T-cell (primary cell): ENCODE measurements at places on chromosomes 2 and 18.

DNA sequence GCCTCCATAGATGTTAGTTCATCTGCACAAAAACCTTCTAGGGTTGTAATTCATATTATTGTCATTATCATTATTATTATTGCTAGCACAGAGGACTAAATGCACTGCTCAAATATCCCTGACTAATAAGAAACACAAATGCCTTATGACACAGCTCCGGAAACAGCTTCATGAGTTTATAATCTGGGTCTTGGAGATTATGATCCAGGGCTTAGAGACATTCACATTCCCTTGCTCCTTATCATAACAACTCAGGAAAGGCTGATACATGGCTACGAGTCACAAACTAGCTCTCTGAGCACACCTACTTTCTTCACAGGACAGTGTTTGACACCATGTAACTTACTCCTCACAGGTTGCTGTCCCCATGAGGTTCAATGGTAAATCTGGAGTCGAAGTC, 102.2 kb upstream of the TTC39C start:
- no peak for DNase-seq

DNA sequence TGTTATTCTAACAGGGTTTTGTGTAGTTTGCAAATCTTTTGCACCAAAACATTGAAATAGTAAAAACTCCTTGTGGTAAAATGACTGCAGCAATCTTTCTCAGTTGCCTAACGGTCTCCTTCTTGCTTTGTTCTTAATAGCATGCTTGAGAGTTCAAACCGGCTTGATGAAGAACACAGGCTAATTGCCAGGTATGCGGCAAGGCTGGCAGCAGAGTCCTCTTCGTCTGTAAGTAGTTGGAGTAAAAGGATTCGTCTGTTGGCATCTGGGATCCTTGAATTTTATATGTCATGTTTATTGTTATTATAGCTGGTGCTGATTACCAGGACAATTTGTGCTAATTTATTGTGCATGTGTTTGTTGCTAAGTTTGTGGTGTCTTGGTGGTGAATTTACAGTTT, 138.1 kb downstream of the DTNA start:
- DNase-seq: no peak

DNA sequence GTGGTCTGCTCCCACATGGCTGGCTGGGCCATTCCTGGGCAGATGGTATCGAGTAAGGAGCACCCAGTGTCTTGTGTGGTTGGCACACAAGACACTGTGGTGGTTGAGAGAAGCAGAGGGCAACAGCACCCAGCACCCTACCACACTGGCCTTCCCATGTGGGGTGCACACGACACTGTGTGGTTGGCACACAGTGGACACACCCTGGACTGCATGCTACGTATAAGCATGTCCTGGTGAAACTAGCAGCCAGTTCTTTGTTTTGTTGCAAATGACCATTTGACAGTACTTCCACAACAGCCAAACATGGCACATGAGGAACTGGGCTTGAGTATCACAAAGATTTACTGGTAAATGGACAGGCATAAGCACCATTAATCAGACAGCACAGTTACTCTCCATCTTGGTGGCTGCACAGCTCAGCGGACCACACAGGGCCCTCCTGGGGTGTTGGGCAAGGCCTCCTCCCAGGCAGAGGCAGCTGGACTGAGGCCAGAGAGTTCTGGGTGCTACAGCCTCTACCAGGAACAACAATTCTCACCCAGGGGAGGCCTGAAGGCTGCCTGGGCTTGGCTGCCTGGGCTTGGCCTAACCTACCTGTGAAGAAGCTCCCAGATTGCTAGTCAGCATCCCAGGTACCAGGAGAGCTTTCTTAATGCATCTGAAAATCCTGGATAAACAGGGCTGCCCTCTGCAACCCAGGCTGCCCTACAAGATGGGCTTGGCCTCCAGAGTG, 59.3 kb upstream of the ALPP start:
- no peak for DNase-seq

- DNase-seq: no peak
These were observed 18.4 kb upstream of the KANSL1L start for GRCh38 chr2:210189452-210190138.

DNA sequence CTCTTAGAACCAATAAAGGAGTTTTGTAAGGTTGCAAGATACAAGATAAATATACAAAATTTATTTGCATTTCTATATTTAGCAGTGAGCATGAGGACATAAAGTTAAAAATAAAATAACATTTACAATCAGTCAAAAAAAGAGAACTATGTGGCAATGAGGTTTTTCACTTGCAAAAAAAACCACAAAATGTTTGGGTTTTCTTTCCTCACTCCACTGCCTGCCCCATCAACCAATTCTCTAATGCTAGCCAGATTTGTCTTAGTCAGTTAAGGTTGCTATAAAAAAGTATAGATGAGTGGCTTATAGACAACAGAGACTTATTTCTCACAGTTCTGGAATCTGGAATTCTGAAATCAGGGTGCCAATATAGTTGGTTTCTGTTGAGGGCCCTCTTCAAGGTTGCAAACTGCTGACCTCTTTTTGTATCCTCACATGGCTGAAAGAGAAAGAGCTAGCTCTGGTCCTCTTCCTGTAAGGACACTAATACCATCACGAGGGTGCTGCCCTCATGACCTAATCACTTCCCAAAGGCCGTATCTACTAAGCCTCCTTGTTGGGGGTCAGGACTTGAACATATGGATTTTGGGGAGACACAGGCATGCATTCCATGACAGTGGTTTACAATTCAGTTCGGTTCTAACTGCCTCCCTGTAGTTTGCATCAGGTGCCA, 566.2 kb downstream of the GALR1 start:
- DNase-seq: no peak

DNA sequence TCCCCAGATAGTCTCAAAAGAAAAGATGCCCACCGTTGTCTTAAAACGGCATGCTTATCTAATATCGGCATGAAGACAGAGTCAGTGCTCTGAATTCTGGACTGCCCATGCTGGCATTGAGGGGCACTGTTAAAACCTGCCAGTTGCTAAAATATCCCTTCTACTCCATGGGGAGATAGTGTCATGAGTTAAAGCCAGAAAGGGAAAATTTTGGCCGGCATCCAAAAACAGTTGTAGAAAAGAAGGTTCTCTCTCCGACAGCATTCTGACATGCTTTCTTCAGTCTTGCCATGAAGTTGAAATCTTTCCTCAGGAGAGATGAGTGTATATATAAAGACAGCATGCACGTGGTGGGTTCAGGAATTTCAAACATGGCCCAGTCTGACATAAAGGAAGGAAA, 401.3 kb upstream of the PIK3C3 start:
- no peak for DNase-seq

DNA sequence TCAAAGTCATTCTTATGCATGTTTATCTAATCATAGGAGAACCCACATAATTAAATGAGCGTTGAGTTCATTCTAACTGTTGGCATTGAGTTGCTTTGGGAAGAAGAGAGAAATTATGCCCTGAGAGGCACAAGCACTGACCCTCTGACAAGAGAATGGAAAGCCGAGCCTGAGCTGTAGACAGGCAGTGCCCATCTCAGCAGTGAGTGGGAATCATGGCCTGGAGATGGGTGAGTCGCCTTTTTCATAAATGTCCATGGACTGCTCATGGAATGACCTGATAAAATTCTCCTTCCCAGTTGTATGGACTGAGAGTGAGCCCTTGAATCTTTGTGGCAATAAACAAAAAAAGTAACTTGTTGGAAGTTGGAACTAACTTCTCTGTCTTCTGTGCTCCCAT, 21.4 kb upstream of the MYO3B start:
- no peak for DNase-seq

GRCh38 chr18:8766559-8767293, 61.4 kb downstream of the MTCL1 start:
- DNase-seq: no peak

- DNase-seq: no peak
These were observed 92.7 kb upstream of the KLF7 start for GRCh38 chr2:207258263-207258991.

GRCh38 chr2:208269091-208269490, 3.0 kb downstream of the PIKFYVE start:
- DNase-seq: no peak

- DNase-seq: no peak
These were observed 2.8 kb downstream of the COL6A3 start for GRCh38 chr2:237411092-237411601.
